CD4-positive, alpha-beta T cell treated with Interleukin-6 for 4 hours (primary cell): ENCODE measurements at places on chromosomes 3 and 15.

- DNase-seq = no peak
These were observed 1.4 kb downstream of the MAP6D1 start for GRCh38 chr3:183823963-183824362.

- DNase-seq = no peak
These were observed 325.5 kb downstream of the SI start for GRCh38 chr3:164752812-164753211.

- DNase-seq = peak; percentile 71
These were observed 2.9 kb downstream of the XPC start for GRCh38 chr3:14175383-14176037.

GRCh38 chr3:44021651-44022594, 219.8 kb upstream of the TOPAZ1 start:
- no peak for DNase-seq

DNA sequence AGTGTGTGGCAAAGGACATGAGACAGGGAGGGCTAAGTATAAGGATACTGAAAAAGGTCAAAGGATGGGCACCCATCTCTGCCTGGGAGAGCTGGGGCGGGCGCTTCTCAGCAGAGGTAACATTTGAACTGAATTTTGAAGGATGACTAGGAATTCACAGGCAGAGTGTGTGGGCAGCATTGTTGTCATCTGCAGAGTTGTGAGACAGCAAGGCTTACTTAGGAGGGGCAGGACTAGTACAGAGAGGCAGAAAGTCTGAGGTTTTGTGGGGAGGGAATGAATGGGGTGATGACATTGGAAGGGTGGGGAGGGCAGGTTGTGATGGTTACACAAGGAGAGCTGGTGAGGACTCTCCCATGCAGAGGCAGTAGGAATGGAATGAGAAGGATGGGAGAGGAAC, 84.1 kb upstream of the PRR23C start:
- DNase-seq = no peak

DNA sequence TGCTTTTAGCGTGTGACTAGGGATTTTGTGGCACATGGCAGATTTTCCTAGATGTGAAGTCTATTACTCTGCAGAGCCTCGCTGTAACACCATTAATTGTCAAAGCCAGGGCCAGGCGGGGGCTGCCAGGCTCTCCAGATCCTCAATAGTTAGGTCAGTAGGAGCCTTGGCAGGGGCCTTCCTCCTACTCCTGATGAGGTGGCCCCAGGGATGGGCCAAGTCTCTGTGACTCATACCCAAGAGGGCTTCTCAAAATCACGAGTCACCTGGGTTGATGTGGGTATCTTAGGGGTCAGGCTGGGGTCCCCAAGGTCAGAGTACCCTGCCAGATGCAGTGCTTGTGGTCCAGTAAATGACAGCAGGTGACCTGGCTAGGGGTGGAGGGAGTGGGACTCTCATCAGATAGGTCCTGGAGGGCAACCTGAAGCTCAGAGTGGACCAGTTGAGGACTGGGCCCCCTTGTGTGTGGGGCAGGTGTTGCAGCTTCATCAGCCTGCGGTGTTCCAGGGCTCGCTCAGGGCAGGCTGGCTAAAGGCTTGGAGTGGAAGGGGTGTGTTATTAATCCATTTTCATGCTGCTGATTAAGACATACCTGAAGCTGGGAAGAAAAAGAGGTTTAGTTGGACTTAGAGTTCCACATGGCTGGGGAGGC, 88.5 kb upstream of the MYZAP start:
- DNase-seq = no peak

GRCh38 chr3:131655070-131655690, 152.4 kb upstream of the MRPL3 start:
- DNase-seq = no peak
